Fibroblast of the aortic adventitia (primary cell): ENCODE measurements at places on chromosomes 7 and 10. TPM values are rescaled to one million over a fixed set of nuclear protein-coding genes. Genes with fewer than 3 reads are reported as not detected.

DNA sequence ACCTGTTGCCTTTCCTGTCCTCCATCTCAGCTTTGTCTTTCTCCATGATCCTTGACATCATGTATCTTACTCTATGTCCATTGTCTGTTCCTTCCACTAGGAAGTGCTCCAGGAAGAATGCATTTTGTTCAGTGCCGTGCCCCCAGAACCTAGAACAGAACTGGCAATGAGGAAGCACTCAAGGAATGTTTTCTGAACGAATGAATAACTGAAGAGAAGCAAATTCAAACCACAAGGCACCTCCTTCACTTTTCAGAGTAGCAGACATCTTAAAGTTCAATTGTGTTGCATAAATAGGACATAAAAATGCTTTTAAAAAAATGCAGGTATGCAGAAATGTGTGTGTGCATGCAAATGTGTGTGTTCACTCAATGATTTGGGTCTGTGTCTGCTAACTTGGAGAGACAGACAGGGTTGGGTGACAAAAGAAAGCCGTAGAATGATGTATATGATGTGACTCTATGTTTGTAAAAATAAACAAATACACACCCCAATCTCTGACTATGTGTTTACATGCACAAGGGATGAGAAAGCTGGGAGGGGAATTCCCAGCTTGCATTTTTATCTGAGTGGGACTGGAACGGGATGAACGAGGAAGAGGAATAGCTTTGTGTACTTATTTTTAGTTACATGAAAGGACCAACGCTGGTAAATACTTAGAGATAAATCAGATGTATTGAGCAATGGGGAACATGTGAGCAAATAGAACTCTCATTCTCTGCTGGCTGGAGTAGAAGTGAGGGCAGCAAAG is 237.7 kb downstream of the FANK1 start:
- DNase-seq, result peak; percentile 73

RNF32 gene
- 0.54 and 1.9 TPM in 2 replicates for total RNA-seq

DNA sequence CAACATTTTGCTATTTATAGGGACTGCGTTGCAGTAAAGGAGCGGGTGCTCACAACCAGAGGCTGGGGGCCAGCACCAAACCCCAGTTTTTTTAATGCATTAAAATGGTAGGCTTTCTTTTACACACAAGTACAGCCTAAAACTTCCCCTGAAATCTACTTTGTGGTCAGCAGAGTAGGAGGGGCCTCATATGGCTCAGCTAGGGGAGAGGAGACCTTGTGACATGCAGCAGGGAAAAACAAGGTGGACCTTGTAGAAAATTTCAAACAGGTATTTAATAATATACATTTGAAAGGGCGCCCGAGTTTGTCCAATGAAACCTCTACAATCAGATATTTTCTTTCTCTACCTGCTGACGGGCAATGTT is 1.4 kb downstream of the CCDC136 start:
- no peak for DNase-seq

SPDYE2 gene
- 0.16 TPM in 1 of 2 replicates, not detected in the other for total RNA-seq

DNA sequence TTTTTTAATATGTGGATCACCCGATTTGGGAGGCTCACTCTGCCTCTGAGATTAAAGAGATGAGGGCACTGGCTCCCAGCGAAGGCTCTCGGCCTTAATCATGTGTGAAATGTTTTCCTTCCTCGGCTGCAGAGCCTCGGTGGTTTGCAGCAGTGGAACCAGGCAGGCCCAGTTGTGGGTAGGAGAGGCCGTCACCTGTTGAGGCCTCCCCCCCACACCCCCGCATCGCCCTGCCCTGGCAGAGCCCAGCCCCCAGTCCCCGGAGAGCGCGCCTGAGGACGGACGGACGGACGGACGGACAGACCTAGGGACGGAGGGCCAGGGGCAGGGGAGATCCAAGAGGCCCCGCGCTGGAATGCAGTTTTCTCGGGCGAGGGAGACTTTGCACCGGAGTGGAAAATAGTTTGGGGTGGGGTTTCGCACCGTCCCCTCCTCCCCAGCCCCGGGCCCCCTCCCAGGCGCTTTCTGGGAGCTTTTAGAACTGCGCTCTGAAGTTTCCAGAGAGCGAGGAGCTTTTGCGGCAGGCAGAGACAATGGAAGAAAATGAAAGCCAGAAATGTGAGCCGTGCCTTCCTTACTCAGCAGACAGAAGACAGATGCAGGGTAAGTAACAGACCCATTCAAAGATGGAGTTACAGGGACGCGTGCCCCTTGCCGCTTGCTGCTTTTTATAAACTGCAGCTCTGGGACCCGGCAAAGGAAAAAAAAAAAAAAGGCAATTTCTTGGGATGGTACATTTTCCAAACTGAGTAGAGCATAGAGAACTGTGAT is at the start of gene KIAA1217:
TSS of gene KIAA1217 (plus strand) at position 478 of the 771 bp plus-strand sequence. CDS start at position 534, 56 bp downstream.
- DNase-seq, result peak; percentile 56

DNA sequence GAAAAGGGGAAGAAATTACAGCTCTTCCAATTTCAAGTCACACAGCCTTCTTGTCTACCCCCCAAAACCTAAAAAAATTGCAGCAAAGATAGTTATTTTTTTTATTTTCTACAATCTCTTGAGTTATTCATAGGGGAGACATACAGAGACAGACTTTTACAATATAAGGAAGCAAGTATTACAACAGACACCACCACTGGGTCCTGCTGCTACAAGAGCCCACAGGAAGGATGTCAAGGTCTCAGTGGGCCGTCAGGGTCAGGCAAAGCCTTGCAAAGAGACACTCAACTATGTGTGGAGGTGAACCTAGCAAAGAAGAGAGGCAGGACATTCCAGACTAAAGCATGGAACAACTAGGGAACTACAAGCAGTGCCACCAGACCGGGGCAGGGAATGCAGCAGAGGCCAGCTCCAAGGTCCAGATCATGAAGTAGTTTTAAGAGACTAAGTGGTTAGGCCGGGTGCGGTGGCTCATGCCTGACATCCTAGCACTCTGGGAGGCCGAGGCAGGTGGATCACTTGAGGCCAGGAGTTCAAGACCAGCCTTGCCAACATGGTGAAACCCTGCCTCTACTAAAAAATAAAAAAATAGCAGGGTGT is 28.2 kb upstream of the ZCCHC24 start:
- no peak for DNase-seq

DNA sequence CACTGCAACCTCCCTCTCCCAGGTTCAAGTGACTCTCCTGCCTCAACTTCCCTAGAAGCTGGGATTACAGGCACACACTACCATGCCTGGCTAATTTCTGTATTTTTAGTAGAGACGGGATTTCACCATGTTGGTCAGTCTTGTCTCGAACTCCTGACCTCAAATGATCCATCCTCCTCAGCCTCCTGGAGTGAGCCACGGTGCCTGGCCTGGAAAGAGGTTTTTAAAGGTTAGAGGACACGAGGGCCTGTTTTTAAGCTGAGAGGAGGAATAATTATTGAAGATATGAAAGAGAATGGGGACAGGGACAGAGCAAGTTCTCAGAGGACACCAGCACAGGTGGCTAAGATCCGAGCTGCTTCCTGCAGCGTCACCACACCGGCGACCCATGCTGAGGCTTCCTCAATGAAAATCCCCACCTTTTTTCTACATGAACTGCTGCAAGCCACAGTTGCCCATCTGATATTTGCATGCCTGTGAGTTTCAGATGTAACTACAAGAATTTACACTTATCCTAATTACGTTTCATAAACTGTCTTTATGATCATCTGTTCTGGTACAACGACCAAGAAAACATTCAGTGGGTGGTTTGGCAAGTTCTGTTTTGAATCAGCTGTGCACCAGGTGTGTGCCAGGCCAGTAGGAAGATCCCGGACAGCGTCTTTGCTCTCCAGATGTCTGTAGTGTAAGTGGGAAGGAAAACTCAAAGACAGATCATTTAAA is 76.0 kb downstream of the HIP1 start:
- no peak for DNase-seq

DNA sequence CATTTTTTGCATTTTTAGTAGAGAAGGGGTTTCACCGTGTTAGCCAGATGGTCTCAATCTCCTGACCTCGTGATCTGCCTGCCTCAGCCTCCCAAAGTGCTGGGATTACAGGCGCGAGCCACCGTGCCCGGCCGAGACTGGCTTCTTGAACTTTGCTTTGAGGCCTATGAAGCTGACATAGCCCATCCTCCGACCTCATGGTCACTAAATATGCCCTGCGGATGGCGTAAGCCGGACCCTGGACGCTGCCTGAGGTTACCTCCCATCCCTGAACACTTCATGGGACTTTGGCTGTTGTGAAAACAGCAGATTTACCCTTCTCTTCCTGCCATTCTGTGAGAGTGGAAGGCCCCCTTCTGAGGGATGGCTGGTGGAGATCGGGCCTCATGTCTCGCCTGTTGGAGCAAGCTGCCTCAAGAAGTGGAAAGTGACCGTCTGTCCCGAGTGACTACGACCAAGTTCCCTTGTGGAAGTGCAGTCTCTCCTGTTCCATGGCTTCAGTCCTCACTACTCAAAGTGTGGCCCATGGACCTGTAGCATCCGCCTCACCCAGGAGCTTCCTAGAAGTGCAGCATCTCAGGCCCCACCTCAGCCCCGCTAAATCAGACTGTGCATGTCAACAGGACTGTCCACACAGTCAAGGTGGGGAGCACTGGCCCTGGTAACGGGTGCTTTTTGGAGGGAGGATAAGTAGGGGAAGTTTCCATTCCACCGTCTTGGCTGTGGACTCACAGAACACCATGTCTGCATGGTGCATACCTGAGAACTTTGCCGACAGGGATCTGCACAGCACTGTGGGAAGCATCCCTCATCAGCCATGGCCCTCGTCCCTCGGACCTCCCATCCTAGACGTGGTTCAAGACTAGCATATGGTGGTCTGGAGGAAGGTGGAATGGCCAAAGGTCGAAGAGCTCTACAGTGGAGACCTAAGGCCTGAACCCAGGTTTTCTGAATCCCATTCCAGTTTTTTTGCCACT is 210.5 kb upstream of the SHH start:
- no peak for DNase-seq

UPK3B gene
- 0.16 and 0.18 TPM in 2 replicates for total RNA-seq

DNA sequence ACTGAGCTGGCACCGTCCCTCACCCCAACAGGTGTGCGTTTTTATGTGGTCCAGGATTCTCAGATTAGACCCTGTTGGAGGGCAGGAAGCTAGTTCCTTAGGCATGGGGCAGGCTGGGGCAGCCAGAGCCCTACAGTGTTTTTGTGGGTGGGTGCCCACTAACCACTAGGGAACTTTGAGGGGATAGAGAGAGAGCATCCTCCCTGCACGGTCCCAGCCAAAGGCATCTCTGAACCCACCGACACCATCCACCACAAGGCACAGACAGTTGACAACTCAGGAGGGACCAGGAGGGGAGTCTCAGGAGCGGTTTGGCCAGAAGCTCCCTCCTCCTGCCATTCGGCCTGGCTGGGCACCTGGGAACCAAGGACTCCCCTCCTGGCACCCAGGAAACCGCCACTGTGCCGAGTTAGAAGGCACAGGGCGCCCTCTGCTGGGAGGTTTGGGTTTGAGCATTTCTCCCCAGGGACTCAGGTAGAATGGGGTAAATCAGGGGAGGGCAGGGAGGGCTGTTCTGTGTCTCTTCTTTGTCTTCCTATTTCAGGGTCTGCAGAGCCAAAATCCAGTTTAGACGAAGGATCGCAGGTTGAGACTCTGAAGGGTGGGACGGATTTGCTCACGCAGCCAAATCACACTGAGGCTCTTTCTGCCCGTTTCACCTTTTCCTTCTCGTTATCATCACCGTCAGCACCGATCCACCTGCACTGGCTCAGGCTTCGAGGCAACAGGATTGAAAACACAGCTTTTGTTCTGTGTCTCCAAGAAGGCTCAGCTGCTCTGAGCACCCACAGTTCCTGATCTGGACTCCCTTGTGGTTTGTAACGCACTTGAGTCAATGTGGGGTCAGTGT is 84.8 kb upstream of the COL13A1 start:
- DNase-seq, result peak; percentile 45

DNA sequence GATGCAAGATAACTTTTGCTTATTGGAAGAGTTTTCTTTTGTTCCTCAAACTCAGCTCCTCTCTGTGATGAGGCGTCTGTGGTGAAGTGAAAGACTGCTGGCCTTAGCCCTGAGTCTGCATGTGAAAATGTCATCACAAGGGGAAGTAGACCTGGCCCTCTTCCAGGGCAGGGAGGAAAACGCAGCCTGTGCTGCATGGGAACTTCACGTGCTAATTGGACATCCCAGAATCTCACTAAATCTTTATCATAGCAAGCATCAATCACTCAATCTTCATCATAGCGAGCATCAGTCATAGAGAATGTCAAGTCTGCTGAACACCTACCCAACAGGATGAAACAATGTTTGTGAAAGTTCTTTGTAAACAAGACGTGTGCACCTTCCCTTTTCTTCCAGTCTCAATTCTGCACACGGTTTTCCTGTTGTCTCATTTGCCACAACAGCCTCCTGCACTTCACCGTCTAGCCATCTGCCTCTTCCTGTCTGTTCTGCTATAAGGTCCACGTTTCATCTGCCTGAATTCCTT is 314.6 kb downstream of the FRMD4A start:
- DNase-seq, result peak; percentile 31

DNA sequence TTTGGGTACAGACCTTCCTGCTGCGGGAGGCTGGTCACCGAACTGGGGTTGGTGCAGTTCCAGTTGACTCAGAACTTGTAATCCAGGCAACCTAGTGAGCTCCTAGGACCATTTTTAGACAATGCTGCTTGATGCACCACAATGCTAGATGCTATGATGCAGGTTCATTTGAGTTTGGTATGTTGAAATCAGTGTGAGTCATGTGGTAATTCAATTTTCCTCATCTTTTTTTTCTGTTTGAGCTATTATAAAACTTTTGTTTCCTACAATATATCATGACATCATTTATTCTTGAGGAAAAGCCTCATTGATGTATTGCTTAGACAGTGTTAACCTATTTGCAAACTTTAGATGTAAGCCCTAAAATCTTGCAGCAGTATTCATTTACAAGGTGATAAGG is 40.9 kb upstream of the MTPN start:
- peak; percentile 47 for DNase-seq

RBP4 gene
- 1.9 and 2.5 TPM in 2 replicates for total RNA-seq

OR6B1 gene
- not detected in 2 replicates for total RNA-seq

DKK1 gene
- 51.7 and 123 TPM in 2 replicates for total RNA-seq

GRCh38 chr7:100686822-100687211 is 7.2 kb downstream of the GIGYF1 start:
- DNase-seq, result no peak

GRCh38 chr7:136074843-136075242 is 97.7 kb upstream of the MTPN start:
- no peak for DNase-seq

- peak; percentile 76 for DNase-seq
Measured at GRCh38 chr7:122528879-122529481, 169.9 kb downstream of the RNF133 start.

DNA sequence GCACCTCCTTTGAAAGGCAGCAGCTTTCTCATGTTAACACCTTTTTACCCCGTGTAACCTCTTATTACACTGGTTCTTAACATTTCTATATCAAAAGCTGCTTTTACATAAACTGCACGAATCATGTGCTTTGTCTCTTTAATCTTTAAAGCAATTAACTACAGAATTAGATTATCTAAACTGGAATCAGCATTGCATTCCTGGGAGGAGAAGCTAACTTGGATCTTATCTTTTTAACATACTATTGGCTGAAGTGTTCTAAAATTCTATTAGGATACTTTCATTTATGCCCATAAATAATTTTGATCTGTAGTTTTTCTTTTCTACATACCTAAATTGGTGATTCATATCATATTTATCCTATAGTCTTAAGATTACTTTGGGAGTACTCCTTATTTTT is 428.4 kb upstream of the IGFBP3 start:
- no peak for DNase-seq
